ENCODE measurements at places on chromosomes 3 and 15. TPM values are rescaled to one million over a fixed set of nuclear protein-coding genes. Genes with fewer than 3 reads are reported as not detected.

GRCh38 chr15:69071260-69071659 is 56.8 kb downstream of the NOX5 start:
- no peak overlapping the region for H3K4me3 ChIP-seq
- H3K27me3 ChIP-seq, result no peaks in the 10 kb centered on the region
- no peak overlapping the region for H3K27ac ChIP-seq
- H3K36me3 ChIP-seq, result no peaks in the 10 kb centered on the region
- DNase-seq, result no peak
- peaks cover 4% of the 10 kb centered on the region for H3K4me1 ChIP-seq

Gene MOBP
- total RNA-seq, result not detected

- H3K27ac ChIP-seq, result no peak overlapping the region
- no peaks in the 10 kb centered on the region for H3K36me3 ChIP-seq
- H3K27me3 ChIP-seq, result no peaks in the 10 kb centered on the region
These were observed 260.7 kb downstream of the PLOD2 start for GRCh38 chr3:145900056-145900829.

- no peak overlapping the region for H3K27ac ChIP-seq
- no peak for DNase-seq
- no peak overlapping the region for H3K4me3 ChIP-seq
These were observed 865.9 kb upstream of the CADM2 start for GRCh38 chr3:84092907-84093306.

GRCh38 chr3:111650378-111651275 is 55.5 kb upstream of the ZBED2 start:
- no peak for DNase-seq
- no peak overlapping the region for H3K27ac ChIP-seq
- H3K27me3 ChIP-seq, result no peaks in the 10 kb centered on the region
- H3K4me1 ChIP-seq, result no peaks in the 10 kb centered on the region
- H3K36me3 ChIP-seq, result no peaks in the 10 kb centered on the region

DNA sequence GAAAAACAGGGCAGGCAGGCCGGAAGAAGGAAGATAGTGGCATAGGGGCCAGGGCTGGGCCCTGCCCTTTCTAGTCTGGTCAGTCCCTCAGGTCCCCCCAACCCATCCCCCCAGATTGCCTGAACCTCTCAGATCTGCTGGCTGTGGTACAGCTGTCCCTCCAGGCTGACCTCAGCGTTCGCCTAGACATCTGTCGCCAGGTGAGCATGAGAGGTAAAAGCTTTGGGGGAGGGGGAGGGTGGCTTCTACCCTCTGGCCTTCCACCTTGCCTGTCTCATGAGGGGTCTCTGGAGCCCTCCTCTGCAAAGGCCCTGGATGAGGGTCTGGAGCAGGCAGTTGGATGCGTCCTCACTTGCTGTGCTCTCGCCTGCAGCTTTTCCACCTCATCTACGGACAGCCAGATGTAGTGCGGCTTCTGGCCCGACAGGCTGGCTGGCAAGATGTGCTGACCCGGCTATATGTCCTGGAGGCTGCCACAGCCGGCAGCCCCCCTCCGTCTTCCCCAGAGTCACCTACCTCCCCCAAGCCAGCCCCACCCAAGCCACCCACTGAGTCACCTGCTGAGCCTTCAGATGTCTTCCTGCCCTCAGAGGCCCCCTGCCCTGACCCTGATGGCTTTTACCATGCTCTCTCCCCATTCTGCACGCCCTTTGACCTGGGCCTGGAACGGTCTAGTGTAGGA is 20.2 kb downstream of the NBEAL2 start:
- H3K4me1 ChIP-seq, result no peaks in the 10 kb centered on the region
- H3K27me3 ChIP-seq, result no peaks in the 10 kb centered on the region
- H3K4me3 ChIP-seq, result no peak overlapping the region

Gene IFRD2
- total RNA-seq, result 96.5 TPM

DNA sequence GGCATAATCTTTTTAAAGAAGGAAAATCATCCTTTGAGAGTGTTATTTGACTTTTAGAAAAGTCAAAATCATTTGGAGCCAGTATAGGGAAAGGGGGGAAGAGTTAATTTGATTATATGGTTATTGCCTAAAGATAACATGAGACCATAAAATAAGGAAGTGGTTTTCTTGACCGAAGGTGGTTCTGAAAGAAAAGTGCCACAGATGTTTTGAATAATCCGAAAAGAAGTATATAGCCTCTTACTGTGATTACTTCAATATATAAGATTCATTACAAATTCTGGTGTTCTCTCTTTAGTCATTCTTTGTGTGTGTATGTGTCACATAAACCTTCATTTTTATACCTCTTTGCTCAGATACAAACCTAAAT is 1.1 kb downstream of the DNAJB11 start:
- H3K27ac ChIP-seq, result no peak overlapping the region
- no peak overlapping the region for H3K4me3 ChIP-seq
- DNase-seq, result no peak

GRCh38 chr3:107637416-107638183 is 114.8 kb downstream of the BBX start:
- DNase-seq, result no peak
- H3K27ac ChIP-seq, result no peak overlapping the region
- H3K27me3 ChIP-seq, result no peaks in the 10 kb centered on the region
- H3K4me3 ChIP-seq, result no peak overlapping the region
- peaks cover 6% of the 10 kb centered on the region for H3K4me1 ChIP-seq

GRCh38 chr3:152595975-152596821 is 238.7 kb upstream of the P2RY1 start:
- H3K4me1 ChIP-seq, result no peaks in the 10 kb centered on the region
- H3K27ac ChIP-seq, result peak overlapping the region; percentile 25
- no peaks in the 10 kb centered on the region for H3K36me3 ChIP-seq
- DNase-seq, result no peak
- H3K4me3 ChIP-seq, result no peak overlapping the region

- no peaks in the 10 kb centered on the region for H3K27me3 ChIP-seq
- no peak overlapping the region for H3K4me3 ChIP-seq
- no peaks in the 10 kb centered on the region for H3K36me3 ChIP-seq
- DNase-seq, result no peak
- H3K27ac ChIP-seq, result no peak overlapping the region
These were observed 580.1 kb downstream of the ROBO2 start for GRCh38 chr3:77620009-77620408.

DNA sequence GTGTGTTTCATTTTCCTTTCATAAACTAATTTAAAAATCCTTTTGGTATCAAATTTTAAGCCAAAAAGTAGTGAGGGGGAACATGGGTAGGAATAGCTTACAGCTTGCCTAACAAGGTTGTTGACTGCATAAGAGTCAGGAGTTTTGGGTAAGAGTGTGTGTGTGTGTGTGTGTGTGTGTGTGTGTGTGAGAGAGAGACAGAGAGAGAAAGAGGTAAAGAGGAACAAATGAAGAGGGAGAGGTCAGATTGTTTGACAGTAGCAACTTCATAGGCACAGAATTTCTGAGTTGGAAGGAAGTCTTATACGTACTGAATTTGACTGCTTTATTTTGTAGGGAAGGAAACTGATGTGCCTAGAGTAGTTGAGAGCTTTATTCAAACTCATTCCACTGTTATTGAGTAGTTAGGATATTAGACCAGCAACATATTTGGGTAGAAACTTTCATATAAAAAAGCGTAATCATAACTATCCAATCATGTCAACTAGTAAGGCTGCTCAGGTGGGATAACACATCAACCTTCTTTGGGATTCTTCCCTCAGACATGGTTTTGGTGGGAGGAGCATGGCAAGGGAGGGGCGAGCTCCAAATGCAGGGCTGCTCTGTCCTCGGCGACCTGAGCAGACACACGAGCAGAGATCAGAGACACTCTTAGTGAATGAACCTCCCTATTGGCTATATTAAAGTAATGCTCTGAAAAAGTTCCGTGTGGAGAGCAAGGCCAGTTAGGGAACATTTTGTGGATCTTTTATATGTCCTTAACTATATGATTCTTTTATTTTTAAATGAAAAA is 86.4 kb downstream of the LPP start:
- H3K4me3 ChIP-seq, result no peak overlapping the region
- no peaks in the 10 kb centered on the region for H3K27me3 ChIP-seq
- H3K36me3 ChIP-seq, result no peaks in the 10 kb centered on the region
- DNase-seq, result no peak
- H3K27ac ChIP-seq, result no peak overlapping the region

Gene LRRC31
- total RNA-seq, result not detected

DNA sequence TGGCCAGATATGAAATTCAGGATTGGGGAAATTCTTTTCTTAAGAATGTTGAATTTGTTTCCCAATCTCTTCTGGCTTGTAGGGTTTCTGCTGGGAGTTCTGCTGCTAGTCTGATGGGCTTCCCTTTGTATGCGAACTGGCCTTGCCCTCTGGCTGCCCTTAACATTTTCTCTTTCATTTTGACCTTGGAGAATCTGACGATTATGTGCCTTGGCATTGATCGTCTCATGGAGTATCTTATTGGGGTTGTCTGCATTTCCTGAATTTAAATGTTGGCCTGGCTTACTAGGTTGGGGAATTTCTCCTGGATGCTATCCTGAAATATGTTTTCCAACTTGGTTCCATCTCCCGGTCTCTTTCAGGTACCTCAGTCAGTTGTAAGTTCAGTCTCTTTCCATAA is 152.2 kb downstream of the CFAP20DC start:
- no peak overlapping the region for H3K4me3 ChIP-seq
- no peak for DNase-seq
- H3K27ac ChIP-seq, result no peak overlapping the region
- H3K36me3 ChIP-seq, result no peaks in the 10 kb centered on the region
- H3K27me3 ChIP-seq, result no peaks in the 10 kb centered on the region

GRCh38 chr3:12983319-12983718 is 89.9 kb downstream of the IQSEC1 start:
- no peaks in the 10 kb centered on the region for H3K27me3 ChIP-seq
- no peak overlapping the region for H3K27ac ChIP-seq
- no peaks in the 10 kb centered on the region for H3K4me1 ChIP-seq
- no peaks in the 10 kb centered on the region for H3K36me3 ChIP-seq

DNA sequence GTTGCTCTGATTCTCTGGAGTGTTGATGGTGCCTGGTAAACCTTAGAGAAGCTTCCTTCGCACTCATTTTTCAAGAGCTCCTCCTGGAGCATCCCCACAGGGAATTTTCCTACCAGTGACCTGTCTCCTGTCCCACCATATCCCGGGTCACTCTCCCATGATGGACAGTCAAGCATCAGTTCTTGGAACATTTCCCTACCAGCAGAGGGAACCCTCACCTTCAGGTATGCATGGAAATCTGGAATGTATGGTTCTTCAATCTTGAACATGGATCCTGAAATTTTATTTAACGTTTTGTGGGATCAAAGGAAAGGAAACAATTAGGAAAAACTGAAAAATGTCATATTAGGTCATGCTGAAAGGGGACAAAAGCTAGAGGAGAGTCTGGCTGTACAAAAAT is 153.8 kb downstream of the SPATA16 start:
- no peak overlapping the region for H3K27ac ChIP-seq
- DNase-seq, result no peak
- H3K4me1 ChIP-seq, result no peaks in the 10 kb centered on the region
- no peaks in the 10 kb centered on the region for H3K27me3 ChIP-seq
- H3K36me3 ChIP-seq, result no peaks in the 10 kb centered on the region

Gene GOLGA8G
- not detected for total RNA-seq

DNA sequence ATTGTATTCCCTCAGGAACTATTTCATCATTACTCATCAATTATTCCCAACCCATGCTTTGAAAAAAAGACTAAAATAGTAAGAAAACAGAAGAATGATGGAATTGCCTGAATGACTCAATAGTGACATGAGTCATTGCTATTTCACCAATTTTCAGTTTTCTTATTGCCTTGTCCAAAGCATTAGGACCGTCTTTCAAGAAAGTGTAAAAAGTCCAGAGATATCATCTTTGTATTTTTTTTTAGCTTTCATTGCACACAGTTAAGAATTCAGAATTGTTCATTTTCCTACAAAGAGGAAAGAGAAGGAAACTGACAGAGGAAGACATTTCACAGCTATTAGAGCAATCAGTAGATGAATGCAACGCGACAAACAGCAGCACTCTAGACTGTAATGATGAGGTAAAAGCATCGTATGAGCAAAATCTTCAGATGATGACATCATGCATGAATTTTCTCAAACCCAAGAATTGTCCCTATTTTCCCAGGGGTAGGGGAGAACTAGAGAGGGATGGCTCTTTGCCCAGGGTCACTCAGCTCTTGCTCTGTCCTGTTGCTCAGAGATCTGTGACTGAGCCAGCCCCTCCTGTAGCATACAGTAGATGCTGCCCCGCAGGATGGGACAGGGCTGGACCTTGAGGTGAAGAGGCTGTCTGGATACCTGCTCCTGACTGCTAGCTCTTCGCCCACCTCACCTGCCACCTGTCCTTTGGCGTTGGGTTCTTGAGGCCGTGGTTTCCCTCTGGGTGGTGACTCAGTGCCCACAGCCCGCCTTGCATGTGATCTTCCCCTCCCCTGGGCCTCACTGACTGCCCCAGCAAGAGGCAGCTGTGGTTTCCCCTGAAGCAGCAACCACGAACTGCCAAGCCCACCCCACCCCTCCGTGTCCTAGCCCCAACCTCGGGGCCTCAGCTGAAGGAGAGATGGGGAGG is 84.8 kb downstream of the PPCDC start:
- peaks cover 19% of the 10 kb centered on the region for H3K4me1 ChIP-seq
- H3K4me3 ChIP-seq, result no peak overlapping the region
- DNase-seq, result no peak
- no peaks in the 10 kb centered on the region for H3K27me3 ChIP-seq
- H3K27ac ChIP-seq, result no peak overlapping the region

DNA sequence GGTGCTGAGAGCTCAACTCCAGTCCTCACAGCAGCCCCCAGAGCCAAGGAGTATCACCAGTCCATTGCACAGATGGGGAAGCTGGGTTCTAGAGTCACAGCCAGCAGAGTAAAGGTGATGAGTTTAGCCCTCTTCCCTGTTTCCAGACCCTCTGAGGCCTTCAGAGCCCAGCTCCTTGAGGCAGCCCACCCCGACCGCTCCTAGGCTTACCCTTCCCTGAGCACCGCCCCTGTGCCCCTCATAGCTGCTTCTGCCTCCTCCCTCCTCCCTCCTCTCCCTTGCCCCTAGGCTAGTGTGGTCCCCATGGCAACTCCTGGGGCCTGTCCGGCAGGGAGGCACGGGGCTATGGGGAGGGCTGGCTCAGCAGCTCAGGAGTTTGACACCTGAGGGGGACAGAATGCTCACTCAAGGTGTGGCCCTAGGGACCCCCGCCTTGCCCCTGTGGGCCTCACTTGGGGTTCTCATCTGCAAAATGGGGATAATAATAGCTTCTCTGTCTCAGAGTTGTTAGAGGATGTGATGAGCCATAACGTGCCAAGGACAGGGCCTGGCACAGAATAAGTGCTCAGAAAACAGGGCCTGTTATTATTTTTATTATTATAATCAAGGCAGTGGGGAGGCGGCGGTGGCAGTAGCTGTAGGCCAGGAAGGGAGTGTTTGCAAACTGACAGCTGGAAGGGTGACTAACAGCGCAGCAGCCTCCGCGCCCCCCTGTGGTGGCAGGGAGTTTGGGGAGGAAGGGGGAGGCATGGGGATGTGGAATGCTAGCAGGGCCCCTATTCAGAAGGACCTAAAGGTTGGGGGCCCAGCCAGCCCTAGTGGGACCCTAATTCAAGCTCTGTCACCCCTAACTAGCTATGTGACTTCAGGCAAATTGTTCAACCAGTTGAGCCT is 11.5 kb downstream of the CSK start:
- H3K4me3 ChIP-seq, result no peak overlapping the region
- H3K4me1 ChIP-seq, result peaks cover 50% of the 10 kb centered on the region
- DNase-seq, result no peak
- H3K36me3 ChIP-seq, result no peaks in the 10 kb centered on the region

GRCh38 chr15:72797338-72797689 is 13.8 kb upstream of the ADPGK start:
- no peaks in the 10 kb centered on the region for H3K36me3 ChIP-seq
- H3K4me3 ChIP-seq, result peak overlapping the region; percentile 7
- H3K27ac ChIP-seq, result no peak overlapping the region
- H3K27me3 ChIP-seq, result no peaks in the 10 kb centered on the region
- peaks cover 8% of the 10 kb centered on the region for H3K4me1 ChIP-seq

Gene RGMA
- total RNA-seq, result 3.8 TPM

Data from thyroid gland (tissue), 4 donors.